Activated T-helper 1 cell treated with anti-CD3 and anti-CD28 coated beads, Interleukin-2, amount 50 U/mL, for 16 hours (primary cell): ENCODE measurements at places on chromosomes 2 and 18.

DNA sequence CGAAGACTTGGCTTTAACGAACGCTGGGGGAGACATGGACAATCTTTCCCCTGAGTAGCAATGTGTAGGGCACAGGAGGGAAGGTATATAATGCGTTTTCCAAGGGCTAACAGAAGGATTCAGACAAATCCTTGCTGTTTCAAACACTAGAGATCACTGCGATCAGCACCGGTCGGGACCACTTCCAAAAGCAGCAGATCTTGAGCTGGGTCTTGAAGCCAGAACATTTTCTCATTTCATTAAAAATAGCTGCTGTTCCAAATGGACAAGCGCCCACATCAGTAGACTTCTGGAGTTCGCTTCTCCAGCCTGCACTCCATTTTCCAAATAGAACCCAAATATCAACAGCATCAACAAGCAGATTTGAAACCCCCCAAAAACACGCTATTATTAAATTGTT, 65.1 kb upstream of the MAPRE2 start:
- DNase-seq: no peak

- no peak for DNase-seq
Measured at GRCh38 chr2:52880872-52881271, 886.7 kb upstream of the CHAC2 start.

DNA sequence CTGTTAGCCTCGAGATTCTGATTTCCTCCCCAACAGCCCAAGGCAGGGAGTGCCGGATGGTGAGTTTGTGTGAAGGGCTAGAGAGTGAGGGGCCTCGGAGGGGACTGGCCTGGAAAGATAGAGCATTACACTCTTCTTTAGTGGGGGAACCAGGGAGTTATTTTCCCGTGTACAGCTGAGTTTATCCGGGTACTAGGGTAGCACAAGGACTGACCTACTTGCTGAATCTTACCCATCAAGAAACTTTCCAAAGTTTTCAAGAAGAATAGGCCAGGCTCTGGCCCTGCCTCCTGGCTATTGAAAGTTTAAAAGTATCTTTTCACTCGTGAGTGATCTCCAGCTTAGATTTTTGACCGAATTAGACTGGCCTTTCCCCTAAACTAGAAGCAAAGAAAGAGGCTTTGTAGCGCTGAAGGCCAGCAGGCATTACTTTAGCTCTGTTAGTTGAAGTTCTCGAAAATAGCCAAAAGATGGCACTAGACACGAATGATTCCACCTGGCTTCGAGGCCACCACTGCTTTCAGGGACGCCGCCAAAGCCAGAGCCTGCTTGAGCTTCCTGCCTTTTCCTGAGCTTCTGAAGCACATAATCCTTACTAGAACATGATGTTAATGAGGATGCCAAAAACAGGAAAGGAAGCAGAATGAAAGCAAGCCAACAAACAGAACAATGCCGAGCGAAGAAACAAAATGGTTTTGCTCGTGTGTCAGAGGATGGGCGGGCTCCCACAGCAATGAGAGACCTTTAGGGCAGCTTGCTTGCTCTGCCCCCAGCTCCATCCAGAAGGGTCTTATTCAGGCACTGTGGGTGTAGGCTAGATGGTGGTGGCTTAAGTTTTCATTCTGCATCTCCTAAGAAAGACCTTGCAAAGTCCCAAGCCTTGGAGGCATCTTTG, 55.8 kb downstream of the TSN start:
- DNase-seq: no peak

GRCh38 chr18:45671321-45671720, 52.7 kb upstream of the SLC14A1 start:
- no peak for DNase-seq

GRCh38 chr2:159034713-159035112, 66.3 kb downstream of the TANC1 start:
- DNase-seq: no peak

DNA sequence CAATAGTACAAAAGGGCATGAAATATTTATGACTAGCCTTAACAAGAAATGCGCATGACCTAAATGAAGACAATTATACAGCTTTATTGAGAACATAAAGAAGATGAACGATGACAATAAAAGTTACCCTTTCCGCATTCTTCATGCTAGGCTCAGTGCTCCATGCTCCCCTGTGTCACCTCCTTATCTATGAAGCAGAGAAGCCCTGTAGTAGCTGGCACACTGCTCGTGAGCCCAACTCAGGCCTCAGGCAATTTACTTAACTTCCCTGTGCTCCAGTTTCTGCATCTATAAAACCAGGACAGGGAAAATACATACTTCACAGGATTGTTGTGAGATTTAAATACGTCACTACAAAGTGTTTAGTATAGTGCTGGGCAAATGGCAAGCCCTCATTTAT, 34.5 kb upstream of the NABP1 start:
- no peak for DNase-seq

- no peak for DNase-seq
Measured at GRCh38 chr18:59744271-59744721, 47.1 kb upstream of the CCBE1 start.

DNA sequence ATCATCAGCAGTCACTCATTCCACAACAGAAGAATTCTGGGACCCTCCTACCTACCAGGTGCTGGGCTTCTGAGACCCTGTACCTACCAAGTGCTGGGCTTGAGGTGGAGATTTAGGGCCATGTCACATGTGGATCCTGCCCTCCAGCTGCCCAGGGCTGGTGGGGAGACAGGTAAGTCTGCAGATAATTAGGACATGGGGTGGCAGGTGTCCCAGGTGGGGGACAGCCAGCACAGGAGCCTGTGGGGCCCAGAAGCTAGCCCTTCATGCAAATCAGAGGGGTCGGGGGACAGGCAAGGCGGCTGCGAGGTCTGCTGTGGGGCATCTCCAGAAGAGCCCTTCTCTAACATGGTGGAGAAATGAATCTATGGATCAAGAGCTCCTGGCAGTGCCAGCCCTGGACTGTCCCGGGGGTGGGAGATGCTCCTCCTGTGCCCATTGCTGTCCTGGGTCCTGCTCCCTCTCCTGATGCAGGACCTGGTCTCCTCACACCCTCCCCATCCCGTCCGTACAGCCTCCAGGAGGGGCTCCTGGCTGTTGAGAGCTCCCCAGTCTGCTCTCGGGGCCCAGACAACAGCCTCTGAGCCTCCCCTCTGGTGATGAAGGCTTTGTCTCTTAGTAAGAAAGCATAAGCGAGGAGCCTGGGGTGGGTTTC, 106.3 kb upstream of the GLI2 start:
- no peak for DNase-seq

GRCh38 chr2:227147023-227147422, 17.0 kb downstream of the COL4A4 start:
- no peak for DNase-seq

GRCh38 chr18:56721491-56721890, 70.3 kb downstream of the WDR7 start:
- no peak for DNase-seq

DNA sequence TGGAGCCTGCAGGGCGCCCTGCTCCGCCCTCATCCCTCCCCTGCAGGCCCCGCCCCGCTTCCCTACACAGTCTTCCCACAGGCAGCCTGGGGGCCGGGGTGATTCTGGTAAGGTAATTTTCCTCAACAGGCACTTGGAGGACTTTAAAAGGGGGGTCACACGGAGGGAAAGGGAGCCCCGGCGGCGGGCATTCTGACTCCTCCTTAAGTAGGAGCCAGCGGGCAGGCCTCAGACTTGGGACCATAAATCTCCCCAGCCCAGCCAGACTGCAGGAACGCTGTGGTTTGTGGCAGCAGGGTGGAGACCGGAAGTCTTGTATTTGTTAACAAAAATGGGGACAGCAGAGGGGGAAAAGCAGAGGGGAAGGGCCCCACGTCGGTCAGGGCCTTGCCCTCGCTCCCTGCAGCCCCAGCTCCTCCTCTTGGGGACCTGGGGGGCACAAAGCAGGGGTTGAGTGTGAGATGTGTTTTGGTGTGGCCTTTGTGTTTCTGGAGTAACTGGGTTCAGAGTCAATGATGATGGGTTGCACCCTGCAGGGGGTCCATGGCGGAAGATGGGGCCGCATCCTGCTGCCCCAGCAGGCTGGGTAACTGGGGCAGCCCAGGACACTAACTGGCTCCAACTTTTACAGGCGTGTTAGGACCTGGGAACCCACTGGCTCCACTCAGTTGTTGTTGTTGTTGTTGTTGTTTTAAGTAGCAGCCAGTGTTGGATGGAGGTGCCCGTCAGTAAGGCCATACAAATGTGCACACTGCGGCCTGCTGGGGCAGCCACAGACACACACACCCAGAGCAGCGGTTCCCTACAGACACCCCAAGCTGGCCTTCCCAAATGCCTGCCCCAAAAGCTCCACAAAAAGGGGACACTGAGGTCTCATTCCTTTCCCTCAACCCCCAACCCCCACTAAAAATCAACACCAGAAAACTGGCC, 27.7 kb downstream of the SMAD7 start:
- DNase-seq: no peak

DNA sequence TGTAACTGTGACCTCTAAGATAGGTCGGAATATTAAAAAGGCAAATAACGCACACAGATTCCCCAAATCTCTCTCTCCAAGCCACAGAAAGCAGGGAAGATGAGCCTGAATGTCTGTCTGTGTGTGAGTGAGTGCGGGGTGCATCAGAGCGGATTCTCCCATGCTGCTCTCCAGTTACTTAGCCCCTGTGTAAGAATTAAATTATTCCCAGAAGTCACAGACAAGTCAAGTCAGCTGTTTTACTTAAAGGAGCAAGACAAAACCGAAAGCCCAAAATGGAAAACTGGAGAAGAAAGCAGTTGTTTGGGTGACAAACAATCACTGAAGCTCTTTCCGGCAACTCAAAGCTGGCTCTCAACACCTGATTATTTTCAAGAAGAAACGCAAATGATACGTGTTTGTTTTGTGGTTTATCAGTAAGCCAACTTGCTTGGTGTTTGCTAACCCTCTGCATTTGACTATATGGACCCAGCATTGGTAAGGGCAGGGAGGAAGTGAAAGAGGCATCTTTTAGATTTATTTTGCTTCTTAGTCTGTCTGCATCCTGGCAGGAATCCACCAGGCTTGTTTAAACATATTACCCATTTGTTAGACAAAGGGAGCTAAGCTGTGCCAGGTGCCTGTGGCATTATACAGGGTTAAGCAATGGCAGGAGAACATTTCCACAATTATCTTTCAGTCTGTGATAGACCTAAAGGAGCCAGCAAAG, 121.5 kb upstream of the CREB1 start:
- DNase-seq: no peak

GRCh38 chr2:6922201-6922656, 5.0 kb downstream of the RNF144A start:
- DNase-seq: no peak

GRCh38 chr2:135709992-135710391, 31.7 kb upstream of the UBXN4 start:
- DNase-seq: peak; percentile 59

- no peak for DNase-seq
Measured at GRCh38 chr2:163730556-163730955, 5.3 kb downstream of the FIGN start.

- no peak for DNase-seq
Measured at GRCh38 chr18:32174719-32175118, 15.1 kb upstream of the MEP1B start.

DNA sequence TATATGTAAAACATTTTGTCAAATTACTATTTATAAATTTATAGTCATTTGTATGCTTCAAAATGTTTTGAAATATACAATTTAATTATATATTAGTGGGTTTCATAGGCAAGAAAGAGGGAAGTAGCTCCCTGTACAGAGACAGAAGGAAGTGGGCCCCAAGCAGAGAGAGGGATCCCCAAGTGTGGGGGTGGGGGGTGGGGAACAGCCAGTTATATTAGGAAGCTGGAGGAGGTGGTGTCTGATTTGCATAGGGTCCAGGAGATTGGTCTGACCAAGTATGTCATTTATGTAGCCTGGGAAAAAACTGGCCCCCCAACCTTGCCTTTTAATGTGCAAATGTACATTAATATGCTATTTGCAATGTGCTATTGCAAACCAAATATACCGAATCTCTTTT, 76.5 kb upstream of the ZSWIM2 start:
- no peak for DNase-seq

DNA sequence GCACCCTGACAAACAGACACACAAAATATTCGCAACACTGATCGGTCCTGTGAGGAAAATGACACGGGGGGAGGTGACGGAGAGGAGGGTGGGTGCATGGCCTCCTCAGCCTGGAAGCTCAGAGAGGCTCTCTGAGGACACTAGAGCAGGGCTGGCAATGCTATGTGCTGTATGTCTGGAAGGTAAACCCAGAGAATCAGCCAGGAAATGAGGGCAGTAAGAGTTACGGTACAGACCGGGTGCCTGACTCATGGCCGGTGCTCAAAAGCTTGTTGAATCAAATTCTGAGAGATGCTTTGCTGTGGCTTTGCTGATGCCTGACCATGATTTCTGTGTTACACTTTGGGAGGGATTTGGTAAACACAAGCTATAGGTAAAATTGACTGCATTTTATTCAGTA, 81.9 kb downstream of the CCDC93 start:
- no peak for DNase-seq

- no peak for DNase-seq
Measured at GRCh38 chr18:57029761-57030160, 117.1 kb upstream of the BOD1L2 start.

DNA sequence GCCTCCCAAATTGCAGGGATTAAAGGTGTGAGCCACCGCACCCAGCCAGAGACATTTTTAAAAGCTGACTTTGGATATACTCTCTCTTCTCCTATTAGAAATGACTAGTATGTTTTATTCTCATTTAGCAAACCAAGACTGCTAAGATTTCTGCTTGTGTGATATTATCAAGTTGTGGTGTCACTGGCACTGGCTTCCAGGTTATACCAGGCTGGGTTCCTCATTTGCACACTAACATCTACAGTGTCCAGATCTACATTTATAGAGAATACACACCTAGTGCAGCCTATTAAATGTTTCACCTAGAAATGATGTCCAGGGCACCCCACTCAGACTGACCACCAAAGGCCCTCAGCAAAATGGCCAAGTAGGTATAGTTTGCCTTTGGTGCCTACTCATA, 265.3 kb upstream of the STON1 start:
- no peak for DNase-seq

GRCh38 chr2:207332480-207333212, 166.9 kb upstream of the KLF7 start:
- DNase-seq: no peak

- no peak for DNase-seq
Measured at GRCh38 chr2:86661333-86661732, 37.7 kb upstream of the RNF103 start.

GRCh38 chr2:140247451-140248195, 1467.4 kb upstream of the NXPH2 start:
- no peak for DNase-seq

DNA sequence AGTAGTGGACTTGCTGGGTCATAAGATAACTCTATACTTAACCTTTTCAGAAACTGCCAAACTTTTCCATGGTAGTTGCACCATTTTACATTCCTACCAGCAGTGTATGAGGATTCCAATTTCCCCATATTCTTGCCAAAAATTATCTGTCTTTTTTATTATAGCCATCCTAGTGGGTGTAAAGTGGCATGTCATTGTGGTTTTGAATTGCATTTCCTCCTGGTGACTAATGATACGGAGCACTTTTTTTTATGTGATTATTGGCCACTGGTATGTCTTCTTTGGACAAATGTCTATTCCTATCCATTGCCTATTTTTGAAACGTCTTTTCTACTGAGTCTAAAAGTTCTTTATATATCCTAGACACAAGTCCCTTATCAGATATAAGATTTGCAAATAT, 44.3 kb downstream of the CACNB4 start:
- no peak for DNase-seq
